ENCODE measurements at places on chromosomes 1 and 21.

GRCh38 chr1:244322791-244323521 lies 128.8 kb downstream of the ADSS2 start:
- DNase-seq: peak; percentile 83

GRCh38 chr1:21550097-21550496 lies 40.9 kb downstream of the ALPL start:
- DNase-seq: no peak

- DNase-seq: no peak
Observed at GRCh38 chr1:216778737-216779136, 55.5 kb upstream of the ESRRG start.

DNA sequence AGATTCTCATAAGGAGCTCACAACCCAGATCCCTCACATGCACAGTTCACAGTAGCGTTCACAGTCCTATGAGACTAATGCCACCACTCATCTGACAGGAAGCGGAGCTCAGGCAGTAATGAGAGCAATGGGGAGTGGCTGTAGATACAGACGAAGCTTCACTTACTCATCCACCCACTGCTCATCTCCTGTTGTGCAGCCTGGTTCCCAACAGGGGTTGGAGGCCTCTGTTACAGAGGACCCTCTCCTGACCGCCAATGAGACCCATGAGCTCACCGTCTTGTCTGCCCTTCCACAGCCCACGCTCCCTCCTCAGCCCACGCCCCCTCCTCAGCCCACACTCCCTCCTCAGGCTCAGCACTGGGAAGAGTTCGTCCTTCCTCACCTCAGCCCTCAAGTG lies 39.6 kb downstream of the RSPH1 start:
- DNase-seq: no peak

GRCh38 chr1:243946253-243946652 lies 96.2 kb upstream of the AKT3 start:
- no peak for DNase-seq

DNA sequence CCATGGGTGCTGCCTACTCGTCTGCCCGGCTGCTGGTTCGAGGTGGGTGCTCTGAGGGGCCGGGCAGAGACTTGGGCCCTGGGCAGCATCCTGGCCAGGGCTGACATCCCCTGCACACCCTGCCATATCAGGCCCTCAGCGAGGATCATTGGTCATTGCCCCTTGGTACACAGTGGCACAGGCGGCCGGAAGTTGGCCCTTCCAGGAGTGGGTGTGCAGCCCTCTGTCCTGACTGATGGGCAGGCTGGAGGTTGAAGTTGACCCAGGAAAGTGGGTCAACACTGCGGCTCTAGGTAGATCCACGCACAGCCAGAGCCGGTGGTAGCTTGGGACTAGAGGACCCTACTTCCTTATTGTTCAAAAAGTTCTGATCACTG lies 72.9 kb downstream of the TRIM11 start:
- no peak for DNase-seq

DNA sequence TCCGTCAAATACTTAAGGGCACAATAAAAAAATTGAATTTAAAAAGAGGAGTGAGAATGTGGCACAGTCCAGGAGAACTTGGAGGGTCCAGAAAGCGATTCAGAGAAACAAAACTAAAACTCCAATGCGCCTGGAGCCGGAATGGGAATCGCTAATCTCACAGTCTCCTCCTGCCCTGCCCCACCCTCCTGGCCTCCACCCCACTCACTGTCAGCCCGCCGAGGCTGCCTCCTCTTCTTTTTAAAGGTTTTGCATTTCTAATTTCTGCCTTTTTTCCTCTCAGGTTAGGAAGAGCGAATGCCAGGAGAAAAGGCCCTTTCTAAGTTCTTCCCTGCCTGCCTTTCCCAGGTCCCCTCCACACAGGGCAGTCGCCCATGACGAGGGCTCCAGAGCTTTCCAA lies 135.3 kb downstream of the ZBTB18 start:
- DNase-seq: no peak

- DNase-seq: no peak
Observed at GRCh38 chr1:205576805-205577761, 54.7 kb downstream of the ELK4 start.

- DNase-seq: no peak
Observed at GRCh38 chr1:246261639-246262038, 245.4 kb downstream of the SMYD3 start.

DNA sequence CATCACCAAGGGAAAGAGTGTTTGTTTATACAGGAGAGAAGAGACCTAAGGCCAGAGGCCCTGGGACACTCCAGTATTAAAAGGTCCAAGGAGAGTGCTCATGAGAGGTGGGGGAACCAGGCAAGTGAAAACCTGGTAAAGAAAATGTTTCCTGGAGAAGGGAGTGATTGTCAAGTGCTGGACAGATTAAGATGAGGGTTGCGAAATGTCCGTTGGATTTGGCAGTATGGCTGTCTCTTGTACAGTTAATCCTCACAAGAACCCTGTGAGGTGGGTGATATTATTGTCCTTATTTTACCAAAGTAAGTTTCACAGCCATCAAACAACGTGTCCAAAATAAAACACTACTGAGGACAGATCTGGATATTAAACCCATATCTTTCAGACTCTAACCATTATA lies 44.2 kb downstream of the RPAP2 start:
- DNase-seq: no peak

DNA sequence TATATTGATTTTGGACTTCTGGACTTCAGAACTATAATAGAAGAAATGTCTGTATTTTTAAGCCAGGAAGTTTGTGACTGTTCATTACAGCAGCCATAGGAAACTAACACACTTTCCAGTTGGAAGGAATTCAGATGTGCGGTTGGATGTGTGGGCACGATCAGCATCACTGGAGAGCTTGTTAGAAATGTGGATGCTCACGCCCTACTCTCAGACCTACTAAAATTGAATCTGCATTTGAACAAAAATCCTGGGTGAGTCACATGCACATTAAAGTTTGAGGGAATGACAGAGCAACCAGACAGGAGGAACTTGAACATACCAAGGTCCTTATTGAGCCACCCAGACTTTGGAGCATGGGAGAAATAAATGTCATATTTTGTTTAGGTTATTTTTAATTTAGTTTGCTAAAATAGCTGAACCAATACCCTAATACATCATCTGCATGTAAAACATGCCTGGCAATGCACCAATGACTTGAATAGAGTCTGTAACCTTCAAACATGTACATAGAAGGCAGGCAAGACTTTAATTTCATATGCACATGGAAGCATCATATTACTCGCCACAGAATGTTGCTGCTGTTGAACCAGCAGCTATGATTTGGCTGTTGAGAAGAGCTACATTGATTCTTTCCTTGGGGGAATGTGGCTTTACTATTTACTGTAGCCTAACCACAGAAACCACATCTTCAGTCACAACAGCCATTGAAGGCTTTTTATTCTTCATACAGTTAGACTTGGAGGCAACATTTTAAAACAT lies 346.2 kb downstream of the BARHL2 start:
- DNase-seq: no peak

DNA sequence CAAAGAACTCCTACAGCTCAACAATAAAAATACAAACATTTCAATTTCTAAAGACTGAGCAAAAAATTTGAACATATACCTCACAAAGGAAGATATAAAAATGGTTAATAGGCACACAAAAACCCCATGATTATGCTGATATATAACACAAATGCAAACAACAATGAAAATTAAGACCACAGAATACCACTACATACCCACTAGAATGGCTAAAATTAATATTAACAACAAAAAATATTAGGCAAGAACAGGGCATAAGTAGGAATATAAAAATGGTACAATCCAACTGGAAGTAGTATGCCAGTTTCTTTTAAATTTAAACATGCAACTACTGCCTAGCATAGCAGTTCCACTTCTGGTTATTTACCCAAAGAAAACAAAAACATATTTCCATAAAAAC lies 77.3 kb downstream of the CDC42BPA start:
- no peak for DNase-seq

GRCh38 chr21:29717659-29718058 lies 222.1 kb downstream of the GRIK1 start:
- DNase-seq: no peak

DNA sequence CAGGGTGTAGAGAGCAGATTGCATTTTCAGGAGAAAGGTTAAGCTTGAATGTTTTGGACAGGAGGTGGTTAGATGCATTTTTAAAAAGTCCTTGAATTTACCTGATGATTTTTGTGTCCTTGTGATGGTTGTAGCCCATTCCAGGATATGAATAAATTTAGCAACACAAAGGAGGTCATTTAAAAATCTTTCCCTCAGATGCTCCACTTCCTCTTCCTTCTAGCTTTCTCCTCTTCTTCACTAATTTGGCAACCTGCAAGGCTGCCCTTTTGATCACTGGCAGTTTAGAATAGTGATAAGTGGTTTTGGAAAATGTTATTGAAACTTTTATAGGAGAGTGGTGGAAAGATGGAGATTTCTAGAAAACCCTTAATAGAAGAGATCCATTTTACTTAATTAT lies 124.0 kb downstream of the LMO4 start:
- no peak for DNase-seq

DNA sequence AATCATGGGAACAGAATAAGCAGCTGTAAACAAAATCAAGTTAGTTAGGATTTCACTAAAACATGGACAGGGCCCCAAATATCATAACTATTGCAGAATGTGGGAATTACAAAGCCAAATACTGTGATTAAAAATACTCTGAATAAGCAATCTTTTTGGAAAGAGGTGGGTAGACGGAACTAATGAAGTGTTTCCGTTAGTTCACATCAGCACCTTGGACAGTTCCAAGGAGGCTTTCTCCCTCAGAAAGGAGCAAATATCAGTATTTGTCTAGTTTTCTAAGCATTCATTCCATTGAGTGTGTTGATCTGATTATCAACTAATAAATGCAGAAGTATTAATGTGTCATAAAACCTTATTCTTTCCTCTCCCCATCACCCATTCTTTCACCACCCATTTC lies 97.4 kb downstream of the FAM78B start:
- DNase-seq: no peak

- no peak for DNase-seq
Observed at GRCh38 chr1:27561124-27561899, 42.6 kb downstream of the AHDC1 start.

Measured in AG09319 (cell line).